ENCODE measurements at places on chromosomes 5 and 9.

DNA sequence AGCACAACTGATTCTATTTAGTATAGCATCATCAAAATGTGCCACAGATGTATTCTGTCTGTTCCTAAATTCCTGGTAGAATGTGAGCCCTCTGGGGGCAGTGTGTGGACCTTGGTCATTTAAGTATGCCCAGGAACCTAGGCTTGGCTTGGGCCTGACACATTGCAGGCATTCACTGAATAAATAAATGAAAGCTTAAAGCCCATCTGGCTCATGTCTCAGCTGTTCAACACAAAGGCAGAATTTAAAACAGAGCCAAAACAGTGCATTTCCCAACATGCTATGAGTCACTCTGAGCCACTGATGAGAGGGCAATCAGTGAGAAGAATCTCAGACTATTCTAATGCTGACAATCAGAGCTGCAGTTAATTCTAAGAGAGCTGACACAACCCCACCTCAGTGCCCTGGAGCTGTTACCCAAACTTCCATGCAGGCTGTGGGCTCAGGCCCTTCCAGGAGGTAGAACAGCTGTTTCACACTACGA, 8.1 kb downstream of the FAM193B start:
- DNase-seq, result no peak

DNA sequence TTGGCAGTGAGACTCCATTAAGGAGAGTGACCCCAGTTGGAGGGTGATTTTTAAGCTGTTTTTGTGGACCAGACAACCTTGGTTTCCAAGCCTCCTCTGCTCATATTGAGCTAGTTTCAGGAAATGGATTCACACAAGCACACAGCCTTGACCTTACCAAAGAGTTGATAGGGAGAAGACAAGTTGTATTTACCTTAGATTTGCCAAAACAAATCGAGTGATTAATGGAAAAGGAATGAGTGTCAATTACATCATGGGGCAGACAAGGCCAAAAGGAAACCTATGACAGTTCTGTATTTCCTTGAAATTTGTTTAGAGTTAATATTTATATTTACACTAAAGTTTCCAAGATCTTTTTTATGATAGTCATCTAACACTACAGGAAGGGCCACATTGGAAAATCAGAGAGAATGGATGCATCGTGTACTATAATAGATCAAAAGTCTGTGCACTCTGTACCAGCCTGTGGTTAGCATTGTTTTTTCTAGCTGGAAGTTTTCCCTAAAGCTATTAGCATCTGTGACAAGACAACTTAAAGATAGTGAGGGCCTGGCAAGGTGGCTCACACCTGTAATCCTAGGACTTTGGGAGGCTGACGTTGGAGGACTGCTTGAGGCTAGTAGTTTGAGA, 86.0 kb upstream of the FER start:
- peak; percentile 95 for DNase-seq

DNA sequence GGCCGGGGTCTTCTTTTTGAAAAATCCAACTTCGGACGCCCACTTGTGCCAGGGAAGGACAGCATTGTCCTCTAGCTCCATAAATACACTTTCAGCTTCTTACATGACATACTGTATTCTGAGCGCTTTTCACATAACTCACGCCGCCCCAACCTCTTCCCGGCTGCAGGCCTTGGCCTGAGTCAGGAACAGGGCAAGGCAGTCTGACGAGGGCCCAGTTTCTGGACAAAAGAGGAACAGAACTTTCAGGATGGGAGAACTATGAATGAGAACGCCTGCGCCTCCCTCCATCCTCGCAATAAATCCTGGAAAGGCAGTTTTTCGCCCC, 650 bp downstream of the DCTN4 start:
- DNase-seq, result no peak

- DNase-seq, result no peak
Observed at GRCh38 chr5:135203019-135203418, 169.0 kb upstream of the PITX1 start.

DNA sequence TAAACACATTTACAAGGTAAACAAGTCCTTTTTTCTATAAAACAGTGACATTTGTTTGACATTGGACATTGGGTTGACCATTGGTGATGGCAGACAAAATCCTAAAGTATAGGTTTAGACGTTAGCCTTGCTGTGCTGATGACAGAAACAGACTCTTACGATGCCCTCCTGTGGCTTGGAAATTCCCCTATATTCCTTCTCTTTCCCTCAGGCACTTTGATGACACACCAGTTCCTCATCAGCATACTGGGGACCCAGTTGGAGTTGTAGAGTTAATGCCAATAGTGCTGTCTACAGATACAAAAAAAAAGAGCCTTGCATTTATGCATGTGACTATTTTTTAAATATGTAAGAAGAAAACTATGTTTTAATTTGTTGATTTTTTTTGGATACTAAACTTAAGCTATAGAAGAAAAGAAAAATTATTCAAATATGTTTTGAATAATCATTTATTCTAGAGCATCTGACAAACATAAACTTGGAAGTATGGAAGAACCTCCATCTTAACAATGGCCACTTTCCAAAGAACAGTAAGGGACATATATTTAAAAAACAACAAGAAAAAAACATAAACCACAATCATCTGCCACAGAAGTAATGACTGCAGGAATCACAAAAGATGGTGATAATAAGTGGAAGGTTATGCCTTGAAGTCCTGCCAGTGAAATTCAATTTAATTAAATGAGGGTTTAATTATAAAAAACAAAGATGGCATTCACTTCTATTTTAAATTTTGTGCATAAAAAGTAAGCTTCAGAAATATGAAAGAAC, 75.6 kb upstream of the SNCAIP start:
- DNase-seq, result no peak

DNA sequence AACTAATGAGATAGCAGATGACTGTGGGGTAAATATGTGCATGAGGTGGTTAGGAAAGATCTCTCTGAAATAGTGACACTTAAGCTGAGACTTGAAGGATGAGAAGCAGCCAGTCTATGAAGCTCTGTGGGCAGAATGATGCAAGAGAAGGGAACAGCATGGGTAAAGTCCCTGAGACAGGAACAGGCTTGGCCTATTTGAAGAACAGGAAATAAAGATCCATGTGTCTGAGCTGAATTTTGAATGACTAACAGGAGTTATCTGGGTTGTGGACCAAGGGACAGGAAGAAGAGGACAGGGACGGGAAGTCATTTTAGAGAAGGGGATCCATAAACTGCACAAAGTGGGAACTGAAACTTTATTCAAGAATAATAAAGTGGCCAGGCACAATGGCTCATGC, 25.6 kb upstream of the HMGCS1 start:
- DNase-seq, result no peak

DNA sequence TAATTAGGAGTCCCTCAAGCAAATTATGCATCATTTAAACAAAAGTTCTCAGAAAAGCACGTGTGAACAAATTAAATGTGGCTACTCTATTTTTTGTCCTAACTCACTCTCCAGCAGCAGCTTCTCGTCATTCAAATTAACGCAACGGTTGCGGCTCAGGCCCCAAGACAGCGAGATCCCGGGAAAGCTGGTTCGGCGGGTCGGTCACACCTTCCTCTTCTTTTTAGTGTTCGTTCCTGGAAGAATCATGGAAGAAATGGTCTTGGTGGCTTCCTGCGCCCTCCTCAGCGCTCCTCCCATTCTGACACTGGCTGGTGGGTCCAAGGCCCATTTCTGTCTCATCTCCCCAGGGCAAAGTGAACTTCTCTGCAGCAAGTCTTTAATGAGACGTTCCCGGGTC, 382.8 kb upstream of the IRX1 start:
- no peak for DNase-seq

DNA sequence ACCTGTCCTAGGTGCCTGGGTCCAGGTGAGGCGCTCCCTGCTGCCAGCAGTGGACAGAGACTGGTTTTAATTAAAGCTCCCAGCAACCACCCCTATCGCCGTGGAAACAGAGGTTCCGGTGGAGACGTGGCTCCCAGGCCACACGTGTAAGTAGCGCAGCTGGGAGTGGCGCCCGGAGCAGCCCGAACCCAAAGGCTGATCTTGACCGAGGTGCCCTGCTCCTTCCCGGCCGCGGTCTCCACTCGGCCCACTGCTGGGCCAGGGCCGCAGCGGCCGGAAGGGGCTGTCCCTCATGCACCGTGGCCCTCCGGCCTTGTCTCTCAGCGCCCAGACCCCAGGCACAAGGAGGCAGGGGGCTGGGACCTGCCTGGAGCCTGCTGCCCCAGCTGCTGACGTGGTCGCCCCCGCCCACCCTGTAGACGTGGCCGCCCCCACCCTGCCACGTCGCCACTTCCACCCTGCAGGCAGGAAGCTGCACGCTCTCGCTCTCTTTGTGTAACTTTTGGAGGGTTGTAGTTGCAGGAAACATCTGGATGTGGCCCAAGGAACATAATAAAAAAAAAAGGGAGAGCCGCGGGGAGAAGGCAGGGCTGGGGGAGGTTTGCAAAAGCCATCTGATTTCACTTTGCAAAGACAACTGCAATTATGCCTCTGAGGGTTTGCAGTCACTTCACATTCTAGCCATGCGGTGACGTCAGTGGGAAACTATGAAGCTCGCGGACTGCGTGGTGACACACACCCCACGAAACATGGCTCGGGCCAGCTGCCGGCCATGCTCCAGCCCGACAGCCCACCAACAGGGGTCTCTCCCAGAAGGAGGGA, 129.9 kb downstream of the RXRA start:
- no peak for DNase-seq

GRCh38 chr5:95913663-95914062, 48.0 kb downstream of the ELL2 start:
- DNase-seq, result no peak

DNA sequence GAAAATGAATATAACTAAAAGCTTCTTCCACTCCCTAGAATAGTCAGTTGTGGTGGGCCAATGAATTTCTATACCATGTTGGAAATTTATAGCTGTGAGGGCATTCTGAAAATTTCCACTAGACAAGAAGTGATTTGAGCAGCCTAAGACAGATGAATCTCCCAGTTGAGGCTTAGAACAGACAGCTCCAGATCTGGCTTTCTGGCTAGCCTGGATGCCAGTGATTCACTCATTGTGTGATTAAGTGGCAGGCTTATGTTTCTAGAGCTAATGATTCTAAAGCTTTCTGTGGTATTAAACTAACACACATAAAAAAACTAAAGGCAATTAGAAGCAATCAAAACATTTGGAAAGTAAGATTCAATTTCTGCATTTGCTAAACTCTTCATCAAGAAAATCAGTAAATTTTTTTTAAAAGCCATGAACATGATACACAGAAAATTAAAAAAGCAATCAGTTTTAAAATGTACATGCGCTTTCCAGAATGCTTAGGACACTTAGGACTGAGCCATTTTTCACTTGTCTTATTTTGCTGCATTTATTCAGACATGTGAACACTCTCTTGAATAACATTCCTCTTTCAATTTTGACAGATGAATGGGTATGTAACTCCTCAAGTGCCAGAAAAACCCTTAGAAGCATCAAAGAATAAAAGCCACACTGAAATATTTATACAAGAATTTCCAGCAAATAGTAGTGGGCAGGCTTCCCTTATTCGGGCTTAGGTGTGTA, 100.5 kb upstream of the GNAQ start:
- DNase-seq, result no peak

GRCh38 chr5:153565822-153566221, 75.4 kb downstream of the GRIA1 start:
- no peak for DNase-seq

DNA sequence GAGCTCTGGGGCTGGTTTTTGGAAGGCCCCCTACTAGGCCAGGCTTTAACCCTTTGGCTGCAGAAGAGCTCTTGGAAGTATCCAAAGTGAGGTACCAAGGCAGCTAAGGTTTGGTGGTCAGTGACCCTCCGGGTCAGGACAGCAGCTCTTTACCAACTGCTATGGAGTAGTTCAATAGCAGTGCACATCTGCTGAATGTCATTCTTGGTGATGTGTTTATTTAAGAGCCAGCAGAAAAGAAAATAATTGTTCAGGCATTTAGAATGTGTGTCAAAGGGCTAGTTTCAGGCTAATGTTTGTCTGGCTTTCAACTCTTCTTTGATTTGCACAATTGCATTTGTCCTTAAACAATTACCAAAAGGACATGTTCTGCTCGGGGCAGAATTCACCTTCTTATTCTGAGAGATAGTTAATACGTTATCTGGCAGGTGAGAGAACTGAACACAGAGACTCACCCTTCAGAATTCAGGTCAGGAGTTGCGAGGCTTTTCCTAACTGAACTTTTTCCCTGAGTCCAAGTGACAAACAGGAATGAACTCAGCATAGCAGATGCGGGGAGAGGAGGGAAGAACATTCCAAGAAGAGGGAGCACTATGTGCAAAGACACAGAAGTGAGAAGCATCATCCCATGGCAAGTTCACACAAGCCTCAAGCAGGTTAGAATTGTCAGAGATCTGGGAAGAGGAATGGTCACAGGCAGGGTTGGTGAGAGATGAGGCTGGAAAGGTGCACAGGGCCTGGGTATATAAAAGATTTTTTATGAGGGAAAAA, 556.7 kb upstream of the TLE4 start:
- DNase-seq, result no peak

DNA sequence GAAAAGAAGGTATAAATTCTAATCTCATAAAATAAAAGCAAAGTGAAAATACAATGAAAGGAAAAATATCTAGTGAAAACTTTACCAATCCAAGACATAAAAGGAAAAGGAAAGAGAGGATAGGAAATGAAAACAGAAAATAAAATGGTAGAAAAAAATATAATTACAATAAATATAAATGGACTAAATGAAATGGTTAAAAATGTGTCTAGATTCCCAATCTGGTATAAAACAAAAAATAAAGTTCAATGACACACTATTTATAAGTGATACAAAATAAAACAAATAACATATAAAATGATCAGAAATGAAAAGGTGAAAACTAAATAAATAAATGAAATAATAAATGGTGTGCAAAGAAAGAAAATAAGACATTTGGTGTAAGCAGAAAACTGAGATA, 516.4 kb upstream of the RORB start:
- DNase-seq, result no peak

DNA sequence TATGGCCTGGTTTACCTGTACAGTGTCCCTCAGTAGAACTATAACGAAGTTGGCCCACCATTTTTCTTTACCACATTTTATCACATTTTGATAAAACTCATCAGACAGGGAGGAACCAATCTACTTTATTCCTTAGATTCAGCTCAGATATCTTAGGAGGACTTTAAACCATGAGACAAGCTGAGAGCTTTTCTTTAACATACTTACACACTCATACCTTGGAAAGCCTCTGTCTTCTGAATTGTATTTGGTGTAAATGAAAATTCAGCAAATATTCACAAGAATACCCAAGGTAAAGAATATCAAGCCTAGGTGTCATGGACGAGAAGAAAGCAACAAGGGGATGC, 313.2 kb downstream of the ENC1 start:
- DNase-seq, result no peak

GRCh38 chr9:77673941-77674791, 26.0 kb upstream of the GNA14 start:
- DNase-seq, result no peak

- DNase-seq, result no peak
Observed at GRCh38 chr9:89482056-89482851, 15.7 kb downstream of the SEMA4D start.

Measured in LNCaP clone FGC (cell line).